Stimulated activated CD4-positive, alpha-beta T cell treated with anti-CD3 and anti-CD28 coated beads, Interleukin-4, amount 100 ng/mL, for 48 hours (primary cell): ENCODE measurements at places on chromosomes 11 and 22.

DNA sequence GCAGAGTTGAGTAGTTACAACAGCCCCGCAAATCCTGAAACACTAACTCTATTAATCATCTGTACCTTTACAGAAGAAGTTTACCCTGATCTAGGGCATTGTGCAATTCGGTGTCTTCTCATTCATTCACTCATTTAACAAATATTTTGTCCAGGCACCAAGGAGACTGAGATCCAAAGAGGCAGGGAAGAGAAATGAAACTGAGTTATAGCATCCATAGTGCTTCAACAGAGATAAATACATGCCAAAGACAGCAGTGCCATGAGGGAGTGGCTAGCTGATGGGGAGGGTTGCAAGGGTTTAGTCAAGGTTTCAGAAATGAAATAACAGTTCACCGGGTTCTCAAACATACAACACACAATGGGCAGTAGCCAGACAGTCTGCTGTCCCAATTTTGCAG lies 40.2 kb upstream of the MTNR1B start:
- DNase-seq, result no peak

- no peak for DNase-seq
These were observed 41.1 kb upstream of the ME3 start for GRCh38 chr11:86713552-86713951.

GRCh38 chr11:4480577-4481239 lies 1.7 kb upstream of the OR52K1 start:
- no peak for DNase-seq

DNA sequence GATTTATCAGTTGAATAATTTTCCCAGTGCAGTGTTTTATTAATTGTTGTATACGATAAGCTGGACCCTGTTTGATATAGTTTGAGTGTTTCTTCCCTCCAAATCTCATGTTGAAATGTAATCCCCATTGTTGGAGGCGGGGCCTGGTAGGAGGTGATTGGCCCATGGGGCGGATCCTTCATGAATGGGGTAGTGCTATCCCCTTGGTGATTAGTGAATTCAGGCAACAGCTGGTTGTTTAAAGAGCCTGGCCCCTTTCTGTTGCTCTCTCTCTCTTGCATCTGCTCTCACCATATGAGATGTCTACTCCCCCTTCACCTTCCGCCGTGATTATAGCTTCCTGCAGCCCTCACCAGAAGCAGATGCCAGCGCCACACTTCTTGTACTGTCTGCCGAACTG lies 1.5 kb downstream of the OR5A1 start:
- DNase-seq, result no peak

- no peak for DNase-seq
These were observed 7.9 kb upstream of the ALKBH8 start for GRCh38 chr11:107573438-107573837.

- no peak for DNase-seq
These were observed 23.0 kb downstream of the EHF start for GRCh38 chr11:34643846-34644245.

DNA sequence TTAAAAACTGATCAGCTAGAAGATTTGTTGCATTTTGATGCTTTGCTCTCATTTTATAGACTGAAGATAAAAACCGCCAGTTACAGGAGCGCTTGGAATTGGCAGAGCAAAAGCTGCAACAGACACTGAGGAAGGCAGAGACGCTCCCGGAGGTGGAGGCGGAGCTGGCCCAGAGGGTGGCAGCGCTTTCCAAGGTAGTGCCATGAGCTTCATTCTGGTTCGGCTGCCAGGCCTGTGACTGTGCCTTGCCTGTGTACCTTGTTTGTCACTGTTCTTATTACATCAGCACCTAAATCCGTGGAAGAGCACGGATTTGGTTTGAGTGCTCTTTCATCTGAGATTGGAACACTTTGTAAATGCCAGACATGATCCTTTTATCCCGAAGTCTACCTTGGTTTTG lies 61.4 kb downstream of the PPFIA1 start:
- no peak for DNase-seq

GRCh38 chr11:85089654-85090053 lies 537.5 kb downstream of the DLG2 start:
- DNase-seq, result no peak
